ENCODE measurements at places on chromosomes 12 and 14. TPM values are rescaled to one million over a fixed set of nuclear protein-coding genes. Genes with fewer than 3 reads are reported as not detected.

Gene RPS26
- total RNA-seq = 66.7 TPM

Gene OAS1
- total RNA-seq = 2.9 TPM

- DNase-seq = no peak
Measured at GRCh38 chr12:5187136-5187535, 143.5 kb downstream of the KCNA5 start.

DNA sequence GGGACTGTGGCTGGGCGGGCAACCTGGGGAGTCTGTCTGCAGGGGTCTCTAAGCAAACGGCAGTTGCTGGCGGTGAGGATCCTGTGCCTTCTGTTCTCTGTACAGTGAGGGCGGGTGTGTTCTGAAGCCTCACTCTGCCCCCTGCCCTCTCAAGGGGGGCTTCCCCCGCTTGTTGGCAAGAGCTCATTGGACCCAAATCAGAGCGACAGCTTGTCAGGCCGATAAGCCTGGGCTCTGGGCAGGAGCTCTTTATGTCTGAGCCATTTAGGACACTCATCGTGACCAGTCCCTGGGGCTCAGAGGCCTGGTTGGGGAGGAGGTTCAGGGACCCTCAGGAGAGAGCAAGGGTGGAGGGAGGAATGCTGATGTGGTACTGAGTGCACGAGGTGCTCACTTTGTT lies 136.0 kb downstream of the TSPAN9 start:
- no peak for DNase-seq

GRCh38 chr12:116320791-116321217 lies 43.3 kb upstream of the MED13L start:
- DNase-seq = no peak

DNA sequence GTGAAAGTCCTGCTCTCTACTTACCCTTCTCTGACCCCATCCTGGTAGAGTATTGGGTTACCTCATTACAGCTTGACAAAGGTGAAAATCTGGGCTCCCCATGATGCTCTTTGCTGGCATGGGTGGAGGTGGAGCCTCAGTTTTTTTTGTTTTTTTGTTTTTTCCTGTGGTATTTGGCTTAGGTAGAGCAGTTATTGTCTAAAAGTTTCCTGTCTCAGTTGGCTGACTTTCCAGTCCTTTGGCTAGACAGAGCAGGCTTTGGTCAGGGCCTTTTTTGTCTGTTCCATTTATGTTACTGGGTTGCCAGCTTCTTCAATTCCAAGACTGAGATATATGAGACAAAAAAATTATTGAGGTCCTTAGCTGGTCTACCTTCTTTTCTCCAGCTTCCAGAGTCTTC lies 163.4 kb downstream of the GALC start:
- no peak for DNase-seq

Data from endothelial cell of umbilical vein (primary cell).